Stimulated activated CD8-positive, alpha-beta memory T cell treated with anti-CD3 and anti-CD28 coated beads, Interleukin-2, amount 100 ng/mL, for 1 hour (primary cell): ENCODE measurements at places on chromosomes 16 and 17.

- no peak for DNase-seq
Measured at GRCh38 chr17:29344201-29344856, 45.8 kb upstream of the TAOK1 start.

DNA sequence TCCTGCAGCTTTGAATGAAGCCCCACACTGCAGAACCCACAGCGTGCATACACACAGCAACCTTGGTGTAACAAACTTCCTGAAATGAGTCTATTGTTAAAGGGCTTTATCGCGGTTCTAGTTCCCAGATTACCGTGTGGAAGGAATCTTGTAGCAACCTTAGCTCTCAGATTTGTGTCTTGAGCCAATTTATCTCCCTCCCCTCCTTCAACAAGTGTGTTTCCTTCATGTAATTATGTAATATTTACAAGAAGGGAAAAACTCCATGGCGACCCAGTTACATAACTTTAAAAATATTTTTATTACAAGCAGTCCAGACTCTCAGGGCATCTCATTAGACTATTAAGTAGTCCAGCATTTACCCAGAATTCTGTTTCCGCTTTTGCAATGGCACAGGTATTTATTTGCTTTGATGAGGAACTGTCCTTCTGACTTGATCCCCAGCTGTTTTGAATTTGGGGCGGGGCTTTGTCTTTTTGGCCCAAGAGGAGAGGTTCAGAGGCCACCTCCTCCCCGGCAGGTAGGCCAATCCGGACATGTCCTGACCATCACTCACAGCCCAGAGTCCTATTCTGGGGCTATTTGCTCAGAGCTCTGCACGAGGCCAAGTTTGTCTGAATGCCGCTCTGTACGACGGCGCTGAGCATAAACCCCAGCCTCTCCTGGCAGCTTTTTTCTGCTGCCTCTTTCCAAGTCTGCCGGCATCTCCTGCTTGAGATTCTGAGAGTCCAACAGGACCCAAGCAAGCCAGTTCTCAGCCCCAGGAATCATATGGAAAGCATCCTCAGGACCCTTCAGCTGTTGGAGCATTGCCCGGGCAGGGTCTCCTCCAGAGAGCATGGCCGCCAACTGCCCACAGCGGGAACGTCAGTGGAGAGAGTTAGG lies 35.6 kb downstream of the CLEC16A start:
- no peak for DNase-seq

GRCh38 chr17:75131278-75132017 lies at the start of gene NT5C:
Gene NT5C (minus strand): TSS chr17:75131742. CDS start chr17:75131707, 35 bp downstream.
- DNase-seq: peak; percentile 41

DNA sequence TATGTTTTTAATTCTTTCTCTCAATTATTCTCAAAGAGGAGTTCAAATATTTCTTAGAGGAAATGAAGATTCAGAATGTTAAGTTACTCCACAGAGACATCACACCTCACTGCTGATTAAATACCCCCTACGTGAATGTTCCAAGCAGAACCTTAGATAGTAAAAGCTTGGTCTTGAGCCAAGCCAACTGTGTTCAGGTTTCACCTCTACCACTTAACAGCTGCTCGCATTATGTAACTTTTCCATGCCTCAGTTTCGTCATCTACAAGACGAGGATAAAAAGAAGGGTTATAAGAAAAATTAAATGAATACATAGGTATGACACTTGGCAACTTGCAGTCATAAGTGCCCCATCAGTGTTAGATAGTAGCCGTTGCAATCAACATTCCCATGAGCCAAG lies 356.2 kb downstream of the RBFOX1 start:
- DNase-seq: no peak

- peak; percentile 15 for DNase-seq
Measured at GRCh38 chr17:31388770-31389656, 2.5 kb upstream of the RAB11FIP4 start.

- DNase-seq: no peak
Measured at GRCh38 chr17:1992541-1992940, 32.6 kb downstream of the RTN4RL1 start.
